ENCODE measurements at places on chromosomes 4 and X.

- no peak for DNase-seq
These were observed 177.4 kb downstream of the SH3KBP1 start for GRCh38 chrX:19709812-19710518.

DNA sequence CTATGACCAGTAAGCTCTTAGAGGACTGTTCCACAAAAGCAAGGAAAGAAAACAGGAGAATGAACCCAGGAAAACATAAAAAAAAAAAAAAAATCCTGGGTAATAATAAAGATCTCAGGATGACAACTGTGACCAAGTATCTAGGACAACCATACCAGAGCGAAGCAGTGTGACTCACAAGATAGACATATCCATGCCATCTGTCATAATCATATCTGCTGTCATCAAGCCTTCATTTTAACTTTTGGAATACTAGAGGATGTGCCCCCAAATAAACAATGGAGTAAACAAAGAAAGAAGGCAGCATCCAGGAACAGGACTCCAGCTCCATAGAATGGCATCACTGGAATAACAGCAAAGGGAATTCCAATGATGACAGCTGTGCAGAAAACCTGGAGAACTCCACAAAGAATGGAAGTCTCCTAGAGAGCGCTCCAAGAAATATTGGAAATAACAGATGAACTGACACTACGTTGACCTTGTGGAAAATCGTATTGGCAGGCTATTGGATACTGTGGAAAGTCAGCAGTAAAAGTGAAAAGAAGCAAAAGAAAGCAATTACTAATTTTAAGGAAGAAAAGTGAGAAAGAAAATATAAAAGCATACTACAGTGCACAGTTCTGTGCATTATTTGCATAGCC, 35.3 kb downstream of the HPGDS start:
- DNase-seq = no peak

- DNase-seq = no peak
These were observed 15.0 kb downstream of the AGA start for GRCh38 chr4:177427192-177427591.

DNA sequence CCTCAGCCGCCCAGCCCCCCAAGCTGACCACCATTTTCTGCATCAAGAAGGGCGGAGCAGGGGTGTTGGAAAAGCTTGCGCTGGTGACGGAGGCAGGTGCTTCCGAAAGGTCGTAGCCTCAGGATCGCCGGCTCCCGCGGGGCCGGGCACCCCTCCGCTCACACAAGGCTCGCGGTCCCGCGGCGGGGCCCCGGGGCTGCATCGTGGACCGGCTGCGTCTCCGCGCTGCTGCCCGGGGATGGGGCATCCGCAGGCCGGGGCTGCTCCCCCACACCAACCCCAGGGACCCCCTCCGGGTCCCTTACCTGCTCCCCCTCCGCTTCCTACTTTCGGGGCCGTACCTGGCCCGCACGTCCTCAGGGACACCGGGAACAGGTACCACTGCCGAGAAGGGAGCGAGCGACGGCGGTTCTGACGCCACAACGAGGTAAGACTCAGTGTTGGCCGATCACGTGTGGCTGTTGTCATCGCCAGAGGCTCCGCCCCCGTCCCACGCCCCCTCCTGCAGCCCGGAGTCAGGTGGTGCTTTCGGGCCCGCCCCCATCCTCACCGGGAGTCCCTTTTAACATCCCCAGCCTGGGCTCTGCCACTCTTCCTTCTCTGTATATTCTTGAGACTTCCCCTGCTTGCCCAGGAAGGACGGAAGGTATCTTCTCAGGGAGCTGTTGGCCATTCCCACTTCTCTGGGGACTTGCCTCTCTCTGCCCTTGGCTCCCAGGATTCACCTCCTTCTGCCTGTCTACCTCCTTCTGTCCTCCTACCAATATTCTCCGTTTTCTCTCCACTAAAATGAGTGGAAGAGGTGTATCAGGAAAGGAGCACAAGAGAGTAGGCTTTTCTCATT, at the start of gene BEX2:
Gene BEX2 (minus strand): TSS at position 436 of the 844 bp plus-strand sequence. CDS start 1,014 bp downstream, outside the sequence.
- peak; percentile 64 for DNase-seq

DNA sequence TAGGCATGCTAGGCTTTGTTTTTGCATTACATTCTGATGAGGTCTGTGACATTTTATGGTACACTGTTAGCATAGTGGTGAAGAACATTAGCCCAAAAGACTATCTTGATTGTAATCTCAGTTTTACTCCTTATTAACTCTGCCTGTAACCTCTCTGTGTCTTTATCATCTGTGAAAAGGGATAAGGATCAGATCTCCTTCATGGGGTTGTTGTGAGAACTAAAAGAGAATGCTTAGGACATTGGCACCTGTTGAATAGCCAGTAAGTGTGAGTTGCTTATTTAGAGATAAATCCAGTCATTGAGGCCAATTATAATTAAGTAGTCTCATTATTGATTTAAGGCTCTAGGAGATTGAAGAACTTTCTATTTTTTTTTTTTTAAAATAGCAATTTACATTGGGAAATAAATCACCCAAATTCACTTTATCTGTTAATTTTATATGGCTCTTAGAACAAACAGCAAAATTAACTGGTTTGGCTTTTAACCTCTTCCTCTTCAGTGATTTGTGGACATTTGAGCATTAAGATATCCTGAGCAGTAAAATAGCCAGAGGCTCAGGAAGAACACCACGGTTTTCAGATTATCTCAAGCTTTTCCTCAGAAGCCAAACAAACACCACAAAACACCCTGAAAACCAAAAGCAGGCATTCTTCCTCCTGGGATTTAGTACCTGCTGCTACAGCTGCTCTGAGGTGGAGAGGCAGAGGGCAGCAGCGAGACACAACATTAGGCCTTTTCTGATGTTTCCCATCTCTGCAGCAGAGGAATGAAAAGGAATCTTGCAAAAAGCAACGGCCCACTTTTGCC, 192.9 kb downstream of the ARHGAP10 start:
- no peak for DNase-seq

DNA sequence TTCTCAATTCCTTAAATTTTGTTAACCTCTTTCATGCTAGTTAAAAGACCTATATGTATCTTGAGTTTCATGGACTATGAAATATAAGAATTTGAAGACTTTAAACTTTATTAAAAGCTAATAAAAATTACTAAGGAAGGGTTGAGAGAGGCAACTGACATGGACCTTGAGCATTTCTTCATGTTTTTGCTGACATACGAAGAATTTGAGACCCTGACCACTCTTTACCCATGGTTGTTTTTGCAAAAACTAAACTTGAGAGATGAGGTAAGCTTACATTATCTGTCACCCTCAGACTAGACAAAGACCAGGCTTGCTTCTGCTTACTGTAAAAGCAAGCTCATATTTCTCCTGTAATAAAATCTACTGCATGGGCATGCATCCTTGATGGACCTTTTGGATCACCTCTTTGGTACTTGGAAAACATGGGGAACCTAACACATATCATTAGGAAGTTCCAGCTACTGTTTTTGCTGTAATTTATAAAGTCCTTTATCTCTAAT, 338.2 kb upstream of the PABPC4L start:
- no peak for DNase-seq

DNA sequence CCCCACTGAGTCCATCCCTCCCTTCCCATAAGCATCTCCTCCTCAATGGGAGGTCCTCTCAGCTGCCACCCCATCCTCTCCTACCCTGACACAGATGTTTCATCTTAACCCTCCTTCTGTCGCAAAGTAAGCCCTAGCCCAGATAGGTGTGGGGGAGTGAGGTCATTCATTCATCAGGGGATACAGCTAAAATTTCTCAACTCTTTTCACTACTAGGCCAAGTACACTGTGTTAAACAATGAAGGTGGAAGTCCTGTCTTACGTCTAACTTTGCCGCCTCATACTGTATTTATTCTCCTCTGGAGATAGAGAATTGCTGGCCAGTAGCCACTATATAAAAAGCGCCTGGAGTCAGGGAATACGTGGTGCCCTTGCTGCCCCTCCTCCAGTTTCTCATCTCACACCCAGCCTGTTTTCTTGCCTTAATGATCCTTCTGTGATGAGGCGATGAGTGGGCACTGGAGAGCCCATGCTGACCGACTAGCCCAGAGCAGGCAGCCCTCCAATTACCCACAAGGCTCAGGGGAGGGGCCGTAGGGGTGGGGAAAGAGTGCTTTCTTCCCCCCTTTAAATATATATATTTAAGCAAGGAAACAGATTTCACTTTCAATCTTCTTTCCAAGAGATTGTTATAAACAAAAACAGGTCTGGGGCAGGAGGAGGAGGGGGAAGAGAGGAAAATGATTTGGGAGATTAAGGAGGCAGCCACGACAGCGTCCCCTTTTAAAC, 149.5 kb downstream of the PJA1 start:
- DNase-seq = no peak

DNA sequence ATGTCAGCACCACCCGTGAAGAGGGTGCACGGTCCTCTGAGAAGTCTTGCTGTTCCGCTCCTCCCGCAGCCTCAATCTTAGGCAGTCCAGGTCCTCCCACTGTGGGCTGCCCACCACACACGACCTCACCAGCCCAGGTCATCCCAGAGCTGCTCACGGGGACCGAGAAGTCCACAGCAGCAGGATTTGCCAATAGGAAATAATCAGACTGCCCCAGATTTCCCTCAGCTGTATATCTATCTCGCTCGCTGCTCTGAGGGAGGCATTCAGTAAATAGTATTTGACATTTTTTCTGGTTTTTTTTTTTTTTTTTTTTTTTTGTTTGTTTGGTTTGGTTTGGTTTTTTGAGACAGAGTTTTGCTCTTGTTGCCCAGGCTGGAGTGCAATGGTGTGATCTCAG, 83.8 kb downstream of the STOX2 start:
- DNase-seq = no peak

DNA sequence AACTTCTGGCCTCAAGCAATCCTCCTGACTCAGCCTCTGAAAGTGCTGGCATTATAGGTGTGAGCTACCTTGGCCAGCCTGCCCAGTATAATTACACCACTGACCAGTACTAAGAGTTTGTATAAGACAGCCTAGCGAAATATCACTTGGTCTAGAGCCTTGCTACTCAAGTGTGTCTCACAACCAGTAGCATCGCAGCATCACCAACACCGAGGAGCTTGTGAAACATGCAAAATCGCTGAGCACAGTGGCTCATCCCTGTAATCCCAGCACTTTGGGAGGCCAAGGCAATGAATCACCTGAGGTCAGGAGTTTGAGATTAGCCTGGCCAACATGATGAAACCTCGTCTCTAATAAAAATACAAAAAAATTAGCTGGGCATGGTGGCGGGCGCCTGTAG, 102.0 kb upstream of the GATB start:
- no peak for DNase-seq

DNA sequence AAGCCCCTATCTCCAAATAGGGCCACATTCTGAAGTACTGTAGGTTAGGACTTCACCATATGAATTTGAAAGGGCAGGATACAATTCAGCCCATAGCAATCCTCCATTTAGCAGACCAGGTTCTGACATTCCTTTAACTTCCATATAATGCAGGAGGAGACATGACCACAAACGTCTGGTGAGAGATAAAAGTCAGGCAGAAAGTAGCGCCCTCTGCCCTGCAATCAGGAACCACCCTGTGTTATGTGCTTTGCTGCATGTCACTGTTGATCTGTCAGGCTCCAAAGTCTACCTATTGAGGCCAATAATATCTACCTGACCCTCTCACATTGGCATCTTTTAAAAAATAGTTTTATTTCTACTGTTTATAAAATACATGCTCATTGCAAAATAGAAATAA, 30.2 kb upstream of the SEPSECS start:
- no peak for DNase-seq

DNA sequence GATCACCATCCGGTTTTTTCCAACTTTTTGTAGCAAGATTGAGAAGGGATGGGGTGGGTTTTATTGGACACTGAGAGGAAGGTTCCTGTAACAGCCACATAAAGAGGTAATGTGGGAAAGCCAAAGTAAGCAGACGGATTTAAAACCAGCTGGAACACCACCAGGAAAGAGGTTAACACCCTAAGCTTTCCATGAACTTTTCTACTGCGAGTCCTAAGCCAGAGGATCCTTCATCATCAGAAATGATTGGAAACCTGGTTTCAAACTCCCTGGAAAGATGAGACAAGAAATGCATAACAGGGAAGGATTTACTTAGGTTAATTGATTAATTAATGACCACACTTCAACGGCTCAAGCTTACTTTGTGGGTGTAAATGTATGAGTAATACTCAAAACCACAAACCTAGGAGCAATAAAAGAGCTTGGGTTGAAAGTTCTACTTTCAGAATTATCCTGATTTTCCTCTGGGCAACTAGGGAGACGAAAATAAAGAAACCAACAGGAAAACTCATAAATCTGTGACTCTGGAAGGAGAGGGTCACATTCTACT, 91.5 kb downstream of the COX18 start:
- DNase-seq = no peak

DNA sequence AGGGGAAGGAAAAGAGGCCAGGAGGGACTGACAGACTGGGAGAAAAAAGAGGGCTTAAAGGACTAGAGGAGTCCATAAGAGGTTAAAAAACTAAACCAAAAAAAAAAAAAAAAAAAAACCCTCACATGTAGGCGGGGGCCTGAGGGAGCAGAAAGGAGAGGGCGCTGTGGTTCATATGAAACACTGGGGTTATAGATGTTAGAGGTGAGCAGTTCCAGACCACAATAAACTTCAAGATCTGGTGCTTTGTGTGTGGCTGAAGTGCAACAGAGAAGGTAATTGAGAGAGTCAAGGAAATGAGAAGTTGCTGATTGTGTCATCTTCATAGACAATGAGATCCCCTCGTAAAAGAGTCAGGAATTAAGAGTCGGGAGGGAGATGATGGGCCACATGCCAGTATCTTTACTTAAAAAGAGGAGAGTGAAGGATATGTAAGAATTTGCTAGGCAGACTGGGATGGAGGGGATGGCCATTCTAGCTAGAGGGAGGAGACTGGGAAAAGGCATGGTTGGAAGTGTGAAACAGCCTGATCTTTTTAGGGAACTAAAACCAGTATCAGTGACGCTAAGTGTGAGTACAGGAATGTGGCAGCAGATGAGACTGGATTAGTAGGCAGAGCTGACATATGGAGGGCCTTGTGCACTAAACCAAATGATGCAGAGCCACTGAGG, 18.4 kb upstream of the OGT start:
- DNase-seq = no peak

- DNase-seq = no peak
These were observed 38.5 kb downstream of the AGA start for GRCh38 chr4:177403746-177404145.

DNA sequence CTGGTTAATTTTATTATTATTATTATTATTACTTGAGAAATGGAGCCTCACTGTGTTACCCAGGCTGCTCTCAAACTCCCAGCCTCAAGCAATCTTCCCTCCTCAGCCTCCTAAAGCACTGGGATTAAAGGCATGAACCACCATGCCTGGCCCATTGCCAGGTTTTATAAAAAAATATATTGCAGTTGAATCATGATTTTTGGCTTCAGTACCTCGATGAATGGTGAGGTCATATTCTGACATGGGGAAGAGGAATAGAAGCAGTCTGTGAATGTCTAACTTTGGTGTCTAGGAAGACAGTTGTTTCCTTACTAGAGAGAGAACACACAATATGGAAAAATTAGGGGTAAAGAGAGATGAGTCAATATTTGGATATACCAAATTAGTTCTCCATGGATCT, 32.0 kb downstream of the CCSER1 start:
- DNase-seq = no peak
